GM13976 (cell line): ENCODE measurements at places on chromosomes 1 and 21.
A peak's percentile ranks its signal among the peaks of the same experiment; 100 is the strongest.

- DNase-seq = no peak
These were observed 11.9 kb downstream of the TRIM11 start for GRCh38 chr1:228394571-228395394.

- DNase-seq = no peak
These were observed 54.0 kb upstream of the CSF3R start for GRCh38 chr1:36536727-36537126.

GRCh38 chr1:28113242-28113572 is 24.8 kb upstream of the EYA3 start:
- DNase-seq = no peak

GRCh38 chr1:156860628-156861423 is at the start of gene NTRK1:
NTRK1 (plus strand) TSS chr1:156860865; CDS start chr1:156860935, 70 bp downstream.
- peak; percentile 84 for DNase-seq

DNA sequence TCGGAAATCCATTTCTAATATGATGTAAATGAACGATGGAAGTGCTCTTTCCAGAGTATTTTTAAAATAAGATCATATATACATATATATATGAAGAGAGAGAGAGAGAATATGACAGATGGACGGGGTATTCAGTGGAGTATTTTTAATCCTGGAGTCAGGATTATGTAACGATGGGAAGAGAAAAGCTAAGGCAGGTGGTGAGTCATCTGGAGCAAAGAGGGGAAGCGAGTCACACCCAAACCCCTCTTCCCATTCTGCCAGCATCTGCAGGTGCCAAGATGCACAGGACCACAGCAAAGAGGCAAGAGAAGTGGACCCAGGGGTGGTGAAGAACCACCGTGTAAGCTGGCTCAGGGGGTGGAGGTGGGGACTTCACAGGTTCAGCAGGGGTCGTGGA is 102.7 kb upstream of the GRIK3 start:
- no peak for DNase-seq

DNA sequence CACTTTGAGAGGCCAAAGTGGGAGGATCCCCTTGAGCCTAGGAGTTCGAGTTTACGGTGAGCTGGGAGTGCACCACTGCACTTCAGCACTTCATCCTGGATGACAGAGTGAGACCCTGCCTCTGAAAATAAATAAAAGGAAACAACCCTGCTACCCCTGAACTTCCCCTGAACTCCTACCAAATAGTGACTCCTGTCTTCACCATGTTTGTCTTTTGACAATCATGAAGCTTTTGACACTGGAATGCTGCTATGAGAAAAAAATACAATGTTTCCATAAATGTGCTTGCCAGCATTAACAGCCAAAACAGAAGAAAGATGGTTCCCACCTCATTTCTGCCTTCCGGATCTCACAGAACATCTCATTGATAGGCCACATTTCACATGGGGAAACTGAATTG is 10.4 kb downstream of the ZBTB8A start:
- DNase-seq = no peak

GRCh38 chr1:201096041-201096461 is 16.2 kb downstream of the CACNA1S start:
- DNase-seq = no peak

DNA sequence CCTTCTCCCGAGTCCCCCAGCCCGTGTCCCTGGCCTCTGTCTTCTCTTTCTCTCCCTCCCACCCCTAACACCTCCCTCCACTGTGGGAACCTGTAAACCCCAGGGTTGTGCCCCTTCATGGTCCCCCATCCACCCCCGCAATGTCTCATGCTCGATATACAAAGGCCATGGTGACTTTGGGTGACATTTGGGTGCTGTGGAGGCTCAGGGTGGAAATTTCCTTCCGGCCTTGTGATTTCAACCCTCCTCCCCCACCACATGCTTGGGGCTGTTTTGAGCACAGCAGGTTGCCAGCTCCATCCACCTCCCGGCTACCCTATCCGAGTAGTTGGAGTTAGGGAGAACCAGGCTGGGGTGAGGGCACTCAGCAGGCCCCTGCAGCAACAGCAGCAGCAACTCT is 25.7 kb upstream of the VPS13D start:
- DNase-seq = peak; percentile 74

DNA sequence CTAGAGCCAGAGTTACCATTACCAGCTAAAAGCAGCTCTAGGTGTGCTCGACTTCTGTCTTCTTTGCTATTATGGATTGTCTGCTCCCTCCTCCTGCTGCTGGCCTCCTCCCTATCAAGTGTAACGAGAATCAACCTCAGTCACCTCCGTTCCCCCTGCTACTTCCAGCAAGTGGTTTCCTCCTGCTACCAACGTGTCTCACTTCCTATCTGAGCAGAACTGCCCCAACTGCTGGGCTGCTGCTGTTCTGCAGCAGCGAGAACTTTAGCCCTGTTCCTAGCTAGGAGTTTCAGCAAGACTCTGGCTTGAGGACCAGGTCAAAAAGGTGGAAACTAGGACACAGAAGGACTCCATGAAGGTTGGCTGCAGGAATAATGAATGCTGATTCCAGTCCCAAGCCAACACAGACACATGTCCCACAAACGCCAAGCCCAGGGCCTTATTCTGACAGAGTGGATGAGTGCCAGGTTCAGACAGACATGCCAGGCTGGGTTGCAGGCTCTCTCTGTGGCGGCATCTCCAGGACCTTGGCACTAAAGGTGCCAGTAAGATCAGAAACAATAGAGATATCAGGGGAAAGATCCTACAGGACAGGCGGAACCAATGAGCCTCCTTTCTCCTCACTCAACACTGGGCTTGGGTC is 46.9 kb downstream of the CD34 start:
- peak; percentile 58 for DNase-seq

GRCh38 chr1:204073837-204074273 is 940 bp downstream of the SOX13 start:
- DNase-seq = no peak

GRCh38 chr1:57102561-57103326 is 136.9 kb upstream of the C8B start:
- DNase-seq = no peak

- peak; percentile 64 for DNase-seq
These were observed 117.2 kb downstream of the CNIH3 start for GRCh38 chr1:224733027-224733911.

DNA sequence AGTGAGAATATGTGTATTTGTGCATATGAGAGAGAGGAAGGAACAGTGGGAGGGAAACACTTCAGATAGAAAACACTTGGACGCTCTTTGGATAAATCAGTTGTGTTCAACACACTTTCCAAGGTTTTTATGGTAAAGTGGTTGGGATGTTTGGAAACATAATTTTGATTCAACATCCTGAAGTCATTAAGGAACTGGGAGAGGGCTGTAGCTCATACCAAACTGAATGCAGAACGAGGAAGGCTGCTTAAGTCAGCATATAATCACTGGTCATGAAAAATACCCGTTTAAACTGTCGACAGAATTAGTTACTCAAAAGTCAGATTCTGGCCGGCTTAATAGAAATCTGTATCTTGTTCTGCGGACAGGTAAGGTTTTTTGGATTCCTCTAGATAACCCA is 14.9 kb downstream of the LIX1L start:
- DNase-seq = no peak

DNA sequence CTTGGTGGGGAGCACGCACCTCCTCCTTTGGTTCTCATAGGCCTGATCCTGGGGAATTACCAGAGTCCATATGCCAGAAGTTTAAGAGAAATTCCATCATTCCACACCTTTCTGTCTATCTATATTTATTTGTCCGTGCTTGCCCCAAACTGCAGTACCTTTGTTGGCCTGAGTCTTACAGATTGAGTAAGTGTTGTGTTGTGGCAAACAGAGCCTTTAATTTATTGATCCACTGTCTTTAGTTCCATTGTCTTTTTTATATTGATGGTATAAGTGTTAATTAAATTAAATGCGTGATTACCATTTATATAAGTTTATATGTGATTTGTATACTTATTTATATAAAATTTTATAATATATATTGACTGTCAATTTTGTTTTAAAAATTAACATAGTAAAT is 4.9 kb downstream of the SH3BGR start:
- DNase-seq = no peak

GRCh38 chr1:247287460-247287859 is 31.6 kb downstream of the VN1R5 start:
- DNase-seq = no peak

DNA sequence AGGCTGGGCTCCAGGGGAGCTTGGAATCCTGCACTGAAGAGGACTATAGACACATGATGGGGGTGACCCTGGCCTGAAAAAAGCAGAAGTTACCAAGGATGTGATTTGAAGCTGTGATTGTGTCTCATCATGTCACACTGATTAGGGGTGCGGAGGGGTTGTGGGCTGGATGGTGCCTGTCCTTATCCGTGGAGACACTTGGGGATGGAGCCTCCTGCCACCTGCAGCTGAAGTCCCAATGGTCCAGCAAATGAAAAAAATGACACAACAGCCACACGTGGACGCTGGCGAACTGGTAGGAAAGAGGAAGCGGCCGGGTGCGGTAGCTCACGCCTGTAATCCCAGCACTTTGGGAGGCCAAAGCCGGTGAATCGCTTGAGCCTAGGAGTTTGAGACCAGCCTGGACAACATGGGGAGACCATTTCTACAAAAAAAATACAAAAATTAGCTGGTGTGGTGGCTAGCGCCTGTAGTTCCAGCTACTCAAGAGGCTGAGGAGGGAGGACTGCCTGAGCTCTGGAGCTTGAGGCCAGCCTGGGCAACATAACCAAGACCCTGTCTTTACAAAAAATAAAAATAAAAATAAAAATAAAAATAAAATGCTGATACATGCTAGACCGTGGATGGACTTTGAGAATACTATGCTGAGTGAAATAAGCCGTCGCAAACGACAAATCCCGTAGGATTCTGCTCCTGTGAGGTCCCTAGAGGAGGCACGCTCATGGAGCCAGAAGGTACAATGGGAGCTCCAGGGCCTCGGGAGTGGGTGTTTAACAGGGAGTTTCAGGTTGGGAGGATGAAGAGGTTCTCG is 838 bp upstream of the IBA57 start:
- DNase-seq = no peak

DNA sequence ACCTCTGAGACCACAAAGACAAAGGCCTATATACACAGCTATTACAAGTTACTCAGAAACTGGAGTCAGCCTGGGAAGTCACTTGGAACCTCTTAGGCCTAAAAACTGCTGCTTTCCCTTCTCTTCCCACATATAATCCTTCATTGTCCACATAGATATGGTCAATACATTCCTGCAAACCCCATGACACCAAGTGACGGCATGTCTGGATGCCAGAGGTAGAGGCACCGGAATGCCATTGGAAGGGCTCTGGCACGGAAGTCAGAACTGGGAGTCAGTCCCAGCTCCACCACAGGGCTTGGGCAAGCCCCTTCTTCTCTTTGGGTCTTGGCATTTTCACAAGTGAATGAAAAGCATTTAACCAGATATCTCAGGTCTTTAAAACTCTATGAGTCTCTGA is 204.7 kb downstream of the MATN1 start:
- DNase-seq = no peak

- DNase-seq = no peak
These were observed 18.5 kb downstream of the CHIT1 start for GRCh38 chr1:203210988-203211387.

GRCh38 chr1:97163591-97164275 is 442.1 kb downstream of the PTBP2 start:
- DNase-seq = no peak

DNA sequence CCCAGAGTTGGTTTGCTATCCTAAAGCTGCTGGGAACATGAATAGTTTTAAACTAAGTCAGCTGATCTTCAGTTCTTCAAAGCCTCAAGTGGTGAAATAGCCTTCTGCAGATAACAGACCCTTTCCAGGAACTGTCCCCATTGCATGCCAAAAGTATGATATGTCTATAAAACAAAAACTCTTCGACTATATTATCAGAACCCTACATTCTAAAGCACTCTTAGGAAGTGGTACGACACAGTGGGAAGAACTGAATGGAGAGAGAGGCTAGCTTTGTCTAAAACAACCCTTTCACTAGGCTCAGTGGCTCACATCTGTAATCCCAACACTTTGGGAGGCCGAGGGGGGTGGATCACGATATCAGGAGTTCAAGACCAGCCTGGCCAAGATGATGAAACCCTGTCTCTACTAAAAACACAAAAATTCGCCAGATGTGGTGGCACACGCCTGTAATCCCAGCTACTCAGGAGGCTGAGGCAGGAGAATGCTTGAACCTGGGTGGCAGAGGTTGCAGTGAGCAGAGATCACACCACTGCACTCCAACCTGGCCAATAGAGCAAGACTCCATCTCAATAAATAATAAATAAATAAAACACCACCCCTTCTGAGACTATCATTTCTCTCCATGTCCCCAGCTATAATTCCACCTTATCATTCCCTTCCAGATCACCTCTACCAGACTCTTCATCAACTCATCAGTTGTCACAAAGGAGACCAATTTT is 2.2 kb upstream of the FRRS1 start:
- no peak for DNase-seq

- no peak for DNase-seq
These were observed 170.3 kb upstream of the DUSP10 start for GRCh38 chr1:221912230-221912629.

GRCh38 chr1:32992489-32993323 is 28.1 kb upstream of the RNF19B start:
- DNase-seq = peak; percentile 80

- DNase-seq = no peak
These were observed 227.3 kb downstream of the NPHP4 start for GRCh38 chr1:5764959-5765358.

GRCh38 chr21:42220138-42220701 is 1.3 kb downstream of the ABCG1 start:
- peak; percentile 70 for DNase-seq

DNA sequence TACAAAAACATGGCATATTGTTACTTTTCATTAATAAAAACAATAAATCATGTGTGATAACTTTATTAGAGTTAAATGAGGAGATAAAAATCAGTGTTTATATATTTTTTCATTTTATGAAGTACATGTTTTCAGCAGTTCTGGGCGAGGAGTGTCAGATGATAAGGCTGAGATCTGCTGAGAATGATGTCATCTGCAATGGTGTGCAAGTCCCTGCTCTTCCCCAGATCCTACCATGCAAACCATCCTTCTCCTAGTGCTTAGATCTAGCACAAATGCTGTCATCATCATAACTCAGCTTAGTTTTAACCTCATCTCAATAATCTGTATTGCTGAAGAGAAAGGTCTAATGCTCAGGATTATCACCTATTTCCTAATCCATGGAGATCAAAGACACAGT is 214.4 kb upstream of the DAB1 start:
- no peak for DNase-seq
